ENCODE measurements at places on chromosomes 1 and 21.

- no peak for DNase-seq
Observed at GRCh38 chr1:229223498-229223897, 47.4 kb upstream of the RAB4A start.

GRCh38 chr1:232615306-232615800 is 14.6 kb downstream of the SIPA1L2 start:
- DNase-seq = no peak

DNA sequence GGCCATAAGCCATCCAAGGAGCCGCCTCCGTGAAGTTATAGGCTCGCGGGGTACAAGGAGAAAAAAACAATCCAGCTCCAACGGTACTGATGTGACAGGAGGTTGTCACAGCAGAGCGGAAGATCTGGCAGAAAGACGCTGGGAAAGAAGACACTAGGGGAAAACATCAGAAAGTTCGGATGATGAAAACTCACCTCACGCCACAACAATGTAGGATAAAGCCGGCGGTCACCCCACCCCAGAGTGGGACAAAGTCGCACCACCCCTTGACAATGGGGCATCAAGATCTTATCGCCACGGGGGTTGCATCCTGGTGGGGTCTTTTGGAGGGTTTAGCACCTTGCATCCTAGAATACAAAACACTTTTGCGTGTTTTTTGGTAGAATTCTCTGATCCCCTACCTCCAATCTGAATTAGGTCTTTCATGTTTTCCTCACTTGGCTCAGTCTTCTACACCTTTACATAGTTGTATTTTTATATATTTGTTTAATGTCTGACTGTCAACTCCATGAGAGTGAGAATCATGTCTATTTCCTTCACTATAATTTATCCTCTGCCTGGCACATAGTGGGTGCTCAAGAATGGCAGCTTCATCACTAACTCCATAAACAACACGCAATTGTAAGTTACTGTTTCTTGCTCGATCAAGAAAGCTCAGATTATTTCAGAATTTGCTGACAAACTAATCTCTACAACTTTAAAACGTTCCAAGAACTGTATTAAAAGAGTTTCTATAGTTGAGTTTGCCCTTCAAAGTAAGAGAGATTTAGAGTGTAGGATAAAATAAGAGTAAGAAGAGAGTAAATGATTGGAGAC is 611 bp upstream of the ZSWIM5 start:
- DNase-seq = no peak

GRCh38 chr1:145963265-145964019 is 933 bp downstream of the ANKRD34A start:
- DNase-seq = no peak

DNA sequence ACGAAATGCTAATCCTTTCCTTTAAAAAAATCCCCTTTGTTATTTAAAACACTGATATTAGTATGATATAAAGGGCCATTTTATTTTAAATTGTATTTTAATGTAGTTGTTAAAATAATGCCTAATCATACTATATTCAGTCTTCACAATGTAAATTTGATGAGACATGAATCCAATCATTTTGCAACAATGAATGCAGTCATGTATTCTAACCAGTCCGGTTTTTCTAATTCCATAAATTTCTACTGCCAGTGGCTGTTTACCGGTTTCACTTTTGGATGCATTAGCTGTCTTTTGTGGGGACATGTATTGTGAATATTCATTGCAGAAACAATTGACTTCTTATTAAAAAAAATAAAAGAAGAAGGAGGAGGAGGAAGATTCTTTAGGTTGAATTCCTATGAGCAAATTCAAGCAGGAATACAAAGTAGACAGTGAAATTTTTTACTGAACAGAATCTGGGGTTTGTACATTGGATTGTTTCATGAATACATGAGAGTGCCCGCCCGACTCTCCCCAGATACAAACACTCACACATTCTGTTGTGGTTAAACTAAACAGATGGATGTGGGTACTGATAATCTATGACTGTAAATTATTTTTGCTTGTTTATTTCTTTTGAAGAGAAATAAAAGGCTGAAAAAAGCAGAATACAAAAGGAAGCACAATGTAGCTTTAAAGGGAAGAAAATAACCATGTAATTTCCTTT is 624.8 kb upstream of the PTBP2 start:
- DNase-seq = no peak

- no peak for DNase-seq
Observed at GRCh38 chr1:228217551-228218344, 9.9 kb downstream of the OBSCN start.

GRCh38 chr1:165289556-165289955 is 67.0 kb downstream of the LMX1A start:
- DNase-seq = no peak

DNA sequence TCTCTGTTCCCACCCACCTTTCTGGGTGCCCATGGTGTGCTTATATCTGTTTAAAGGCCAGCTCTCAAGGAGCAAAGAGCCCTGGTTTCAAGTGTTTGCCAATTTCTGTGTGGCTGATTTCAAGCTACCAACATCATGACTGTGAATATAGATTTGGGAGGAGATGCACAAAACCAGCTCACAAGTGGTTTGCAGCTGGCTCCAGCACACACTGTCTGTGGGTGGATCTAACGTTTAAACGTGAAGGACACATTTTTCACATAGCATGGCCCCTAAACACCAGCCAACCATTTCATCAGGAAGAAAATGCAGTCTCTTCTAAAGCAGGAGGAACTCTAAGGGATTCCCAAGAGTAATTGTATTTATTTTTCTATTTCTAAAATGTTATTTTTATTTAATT is 65.2 kb downstream of the FCRL5 start:
- DNase-seq = no peak

DNA sequence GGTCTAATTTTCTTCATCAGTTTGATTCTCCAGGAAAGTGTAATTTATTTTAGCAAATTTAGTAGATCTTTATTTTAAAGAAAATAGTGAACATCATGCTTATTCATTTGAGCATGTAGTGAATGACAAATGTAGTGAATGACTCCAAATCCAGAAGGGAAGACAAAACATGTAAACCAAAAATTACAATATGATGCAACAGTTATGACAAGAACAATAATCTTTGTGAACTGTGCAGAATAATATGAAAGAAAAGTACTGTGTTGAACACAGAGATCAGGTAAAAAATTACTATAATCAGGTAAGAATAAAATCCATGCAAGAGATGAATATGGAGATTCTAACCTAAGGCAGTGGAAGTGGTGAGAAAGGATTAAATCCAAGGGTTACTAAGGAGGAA is 30.0 kb upstream of the DPH5 start:
- DNase-seq = no peak

GRCh38 chr21:41364308-41364707 is 2.5 kb downstream of the MX2 start:
- no peak for DNase-seq

- DNase-seq = no peak
Observed at GRCh38 chr1:233406994-233407631, 79.6 kb downstream of the MAP3K21 start.

GRCh38 chr1:51168936-51169335 is 66.9 kb downstream of the C1orf185 start:
- DNase-seq = no peak

DNA sequence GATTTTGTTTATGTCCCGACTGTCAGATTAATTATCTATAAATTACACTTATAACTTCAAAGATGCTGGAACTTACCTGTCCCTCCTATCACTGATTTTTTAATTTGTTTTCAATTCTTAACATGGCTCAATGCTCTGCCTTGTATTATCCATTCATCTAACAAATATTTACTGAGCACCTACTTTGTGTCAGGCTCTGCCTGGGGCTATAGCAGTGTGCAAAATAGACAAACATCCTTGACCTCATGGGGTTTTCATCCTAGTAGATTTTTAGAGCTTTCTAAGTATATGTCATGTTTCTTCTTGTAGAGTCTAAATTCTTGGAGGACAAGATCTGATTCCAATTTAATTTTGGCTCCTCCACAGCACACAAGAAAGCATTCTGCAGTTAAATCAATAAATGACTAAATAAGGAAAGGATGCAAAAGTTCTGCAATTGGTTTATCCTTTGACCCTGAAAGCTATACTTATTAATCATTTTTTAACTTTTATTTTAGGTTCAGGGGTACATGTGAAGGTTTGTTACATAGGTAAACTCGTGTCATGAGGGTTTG is 10.8 kb upstream of the SMYD2 start:
- no peak for DNase-seq

DNA sequence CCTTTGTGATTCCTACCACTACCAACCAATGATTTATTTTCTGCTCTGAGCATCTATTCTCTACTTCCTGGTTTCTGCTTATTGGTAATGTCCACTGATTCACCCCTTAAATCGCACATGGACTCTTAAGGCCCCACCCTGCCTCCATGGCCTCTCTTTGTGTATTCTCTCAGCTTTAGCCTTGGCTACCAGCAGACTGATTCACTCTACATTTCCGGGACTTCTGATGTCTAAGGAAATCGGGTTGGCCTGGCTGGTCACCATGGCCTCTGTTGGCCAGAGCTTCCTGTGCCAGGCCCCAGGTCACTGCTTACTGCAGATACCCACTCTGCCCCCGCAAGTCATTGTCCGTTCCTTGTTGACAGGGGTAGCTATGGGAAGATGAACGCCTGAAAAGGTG is 40.9 kb downstream of the PDPN start:
- DNase-seq = no peak

DNA sequence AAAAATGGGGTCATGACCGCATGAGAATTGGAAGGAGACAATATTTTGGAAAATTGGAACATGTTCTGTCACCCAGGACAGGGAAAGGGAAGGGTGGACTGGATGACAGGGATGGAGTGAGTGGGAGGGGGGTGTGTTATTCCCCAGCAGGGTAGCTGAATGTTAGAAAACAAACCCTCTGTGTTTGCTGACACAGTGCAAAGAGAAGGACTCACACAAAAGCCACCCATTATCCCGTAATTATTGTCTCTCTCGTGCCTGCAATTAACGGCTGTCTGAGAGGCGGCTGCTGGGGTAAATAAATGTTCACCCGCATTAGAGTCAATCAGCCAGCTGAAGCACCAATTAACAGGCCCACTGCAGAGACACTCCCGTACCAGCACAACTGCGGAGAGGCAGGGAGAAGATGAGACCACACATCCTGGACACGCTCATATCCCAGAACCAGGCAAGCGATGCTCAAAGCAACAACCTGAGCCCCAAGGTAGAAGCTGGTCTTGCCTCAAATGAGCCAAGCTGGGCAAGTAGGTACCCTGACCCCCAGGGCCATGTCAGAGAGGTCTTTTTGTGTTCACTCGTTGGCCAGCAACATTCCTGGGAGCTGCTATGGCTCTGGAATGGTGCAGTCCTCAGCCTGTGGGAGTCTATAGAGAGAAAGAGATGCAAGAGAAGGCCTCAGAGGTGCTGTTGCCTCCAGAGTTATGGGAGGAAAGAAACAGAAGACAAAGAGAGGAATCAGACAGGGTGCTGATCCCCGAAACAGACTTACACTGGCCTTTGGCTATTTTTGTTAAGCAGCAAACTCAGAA is 19.4 kb downstream of the PLEKHA6 start:
- DNase-seq = no peak

GRCh38 chr1:68196676-68197075 is 35.6 kb downstream of the WLS start:
- no peak for DNase-seq

GRCh38 chr1:103125219-103125618 is 16.9 kb upstream of the COL11A1 start:
- no peak for DNase-seq

- no peak for DNase-seq
Observed at GRCh38 chr1:39677645-39678044, 5.7 kb upstream of the NT5C1A start.

DNA sequence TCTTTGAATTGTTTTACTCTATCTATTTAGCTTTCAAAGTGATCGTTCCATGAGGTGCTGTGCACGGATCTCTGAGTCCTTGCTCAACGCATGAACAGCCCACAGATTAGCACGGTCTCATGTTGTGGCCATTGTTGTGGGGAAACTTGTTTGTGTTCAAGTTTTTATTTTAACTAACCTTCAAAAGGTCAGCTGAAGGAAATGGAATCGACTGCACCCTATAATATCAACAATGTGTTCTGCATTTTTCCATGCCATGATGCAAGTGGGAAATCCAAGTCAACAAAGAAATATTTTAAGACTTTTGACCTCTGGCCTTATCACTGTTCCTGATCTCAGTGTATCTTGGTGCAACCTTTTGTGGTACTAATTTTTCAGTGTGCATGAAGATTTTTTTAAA is 6.1 kb downstream of the SH2D1B start:
- no peak for DNase-seq

DNA sequence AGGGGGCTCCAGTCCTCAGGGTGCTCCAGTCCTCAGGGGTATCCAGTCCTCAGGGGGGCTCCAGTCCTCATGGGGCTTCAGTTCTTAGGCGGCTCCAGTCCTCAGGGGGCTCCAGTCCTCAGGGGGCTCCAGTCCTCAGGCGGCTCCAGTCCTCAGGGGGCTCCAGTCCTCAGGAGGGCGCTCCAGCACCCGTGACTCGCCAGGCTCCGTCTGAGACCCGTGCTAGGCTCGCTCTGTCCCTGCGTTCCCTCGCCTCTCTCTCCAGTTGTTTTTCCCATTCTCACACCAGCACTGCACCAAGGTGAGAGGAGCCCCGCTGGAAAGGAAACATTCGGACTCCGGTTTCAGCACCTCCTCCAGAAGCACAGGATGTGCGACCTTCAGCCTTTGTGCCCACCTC is 9.4 kb upstream of the OR2M2 start:
- no peak for DNase-seq

DNA sequence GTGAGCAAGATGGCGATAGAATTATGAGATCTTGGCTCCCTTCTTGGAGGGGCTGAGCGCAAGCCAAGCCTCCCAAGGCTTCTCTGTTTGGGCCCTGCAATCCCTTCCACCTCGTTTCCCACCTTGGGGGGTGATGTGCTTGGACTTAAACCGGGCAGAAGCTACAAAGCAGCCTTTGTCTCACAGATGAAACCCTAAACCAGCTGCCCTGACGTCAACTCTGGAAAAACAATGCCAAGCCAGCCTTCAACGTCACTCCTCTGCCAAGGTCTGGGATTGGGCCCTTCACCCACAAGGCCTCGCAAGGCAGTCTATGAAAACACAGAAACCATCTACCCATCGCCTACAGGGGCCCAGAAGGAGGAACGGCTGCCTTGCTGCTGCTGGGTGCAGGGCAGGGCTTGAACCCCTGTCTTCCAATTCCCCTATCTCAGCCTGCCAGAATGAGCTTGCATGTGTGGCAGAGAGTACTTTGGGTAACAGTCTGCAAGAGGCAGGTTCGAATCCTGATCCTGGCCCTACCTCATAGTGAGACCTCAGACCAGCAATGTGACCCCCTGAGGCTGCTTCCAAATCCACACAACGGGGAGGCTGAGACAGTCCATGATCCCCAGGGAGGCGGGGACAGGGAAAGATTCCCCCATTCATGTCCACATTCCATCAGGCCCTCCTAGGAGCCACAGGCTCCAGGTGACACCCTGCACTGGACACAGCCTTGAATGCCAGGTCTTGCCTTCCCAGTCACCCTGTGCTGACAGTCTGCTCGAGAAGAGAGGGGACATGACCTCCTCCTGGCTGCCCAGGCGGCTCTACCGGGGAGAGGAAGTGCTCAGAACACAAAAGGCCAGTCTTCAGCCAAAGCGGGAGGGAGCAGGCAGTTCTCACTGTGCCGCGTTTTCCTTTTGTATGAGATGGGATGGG is 15.0 kb downstream of the IFFO2 start:
- DNase-seq = no peak

- no peak for DNase-seq
Observed at GRCh38 chr1:110195196-110195595, 14.9 kb upstream of the KCNC4 start.
